ENCODE measurements at places on chromosomes 7 and 10. TPM values are rescaled to one million over a fixed set of nuclear protein-coding genes. Genes with fewer than 3 reads are reported as not detected.

DNA sequence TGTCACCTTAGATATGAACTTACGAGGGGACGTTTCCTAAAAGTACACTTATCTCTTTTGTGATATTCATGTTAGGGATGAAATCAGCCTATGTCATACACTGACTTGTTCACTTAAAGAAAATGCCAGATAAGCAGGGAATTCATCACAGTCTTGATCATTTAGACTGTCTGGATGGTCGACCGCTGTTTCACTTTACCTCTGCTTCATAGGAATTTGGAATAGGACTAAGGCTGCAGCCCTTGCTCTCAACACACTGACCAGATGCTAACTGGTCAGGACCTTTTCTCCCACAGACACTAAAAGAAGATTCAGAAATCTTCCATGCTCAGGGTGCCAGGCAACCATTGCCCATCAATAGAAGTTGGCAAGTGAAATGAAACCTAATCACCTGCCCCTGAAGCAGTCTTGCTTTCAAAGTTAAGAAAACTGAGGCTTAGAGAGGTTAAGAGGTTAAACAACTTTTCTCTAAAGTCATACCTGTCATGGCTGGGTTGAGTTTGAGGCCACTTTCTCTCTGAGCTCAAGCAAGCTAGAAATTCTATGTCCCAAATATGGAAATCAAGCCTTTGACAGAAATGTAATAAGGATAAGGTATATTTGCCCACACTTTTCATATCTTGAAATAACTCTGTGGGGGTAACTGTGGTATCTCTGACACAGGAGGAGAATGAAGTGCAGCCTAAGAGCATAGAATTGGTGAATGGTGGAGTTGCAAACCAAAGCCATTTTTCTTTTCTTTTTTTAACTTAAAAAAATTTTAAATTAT, 77.1 kb downstream of the MAP3K8 start:
- no peak overlapping the region for H3K4me3 ChIP-seq
- DNase-seq, result no peak
- H3K4me1 ChIP-seq, result peaks cover 22% of the 10 kb centered on the region
- H3K27me3 ChIP-seq, result no peaks in the 10 kb centered on the region

DNA sequence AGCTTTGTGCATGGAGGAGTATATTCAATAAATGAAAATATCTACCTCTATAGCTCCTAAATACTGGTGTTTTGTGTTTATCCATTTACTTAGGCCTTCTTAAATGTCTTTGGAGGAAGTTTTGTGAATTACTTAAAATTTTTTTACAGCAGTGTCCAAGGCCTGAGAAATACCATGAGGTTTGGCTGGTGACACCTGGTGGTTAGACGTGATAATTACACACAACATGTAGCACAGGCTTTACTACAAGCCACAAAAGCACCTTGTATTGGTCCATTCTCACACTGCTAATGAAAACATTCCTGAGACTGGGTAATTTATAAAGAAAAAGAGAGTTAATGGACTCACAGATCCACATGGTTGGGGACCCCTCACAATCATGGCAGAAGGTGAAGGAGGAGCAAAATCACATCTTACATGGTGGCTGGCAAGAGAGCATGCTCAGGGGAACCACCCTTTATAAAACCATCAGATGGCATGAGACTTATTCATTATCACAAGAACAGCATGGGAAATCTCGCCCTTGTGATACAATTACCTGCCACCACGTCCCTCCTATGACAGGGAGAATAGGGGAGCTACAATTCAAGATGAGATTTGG, 20.6 kb downstream of the HYAL4 start:
- H3K27ac ChIP-seq, result no peak overlapping the region
- peaks cover 22% of the 10 kb centered on the region for H3K4me1 ChIP-seq
- H3K4me3 ChIP-seq, result no peak overlapping the region
- H3K36me3 ChIP-seq, result no peaks in the 10 kb centered on the region
- H3K27me3 ChIP-seq, result no peaks in the 10 kb centered on the region
- DNase-seq, result peak; percentile 26

The TMEM236 gene
- 0.71 TPM for total RNA-seq

GRCh38 chr7:128833148-128833945, 3.1 kb downstream of the FLNC start:
- H3K4me1 ChIP-seq, result peaks cover 88% of the 10 kb centered on the region
- no peaks in the 10 kb centered on the region for H3K27me3 ChIP-seq
- H3K36me3 ChIP-seq, result no peaks in the 10 kb centered on the region
- peak overlapping the region; percentile 99 for H3K27ac ChIP-seq

GRCh38 chr7:99407872-99408378, 472 bp downstream of the PDAP1 start:
- H3K36me3 ChIP-seq, result peaks cover 47% of the 10 kb centered on the region
- H3K27ac ChIP-seq, result peak overlapping the region; percentile 97
- peaks cover 40% of the 10 kb centered on the region for H3K4me1 ChIP-seq
- peak; percentile 74 for DNase-seq

The EVX1 gene
- not detected for total RNA-seq

DNA sequence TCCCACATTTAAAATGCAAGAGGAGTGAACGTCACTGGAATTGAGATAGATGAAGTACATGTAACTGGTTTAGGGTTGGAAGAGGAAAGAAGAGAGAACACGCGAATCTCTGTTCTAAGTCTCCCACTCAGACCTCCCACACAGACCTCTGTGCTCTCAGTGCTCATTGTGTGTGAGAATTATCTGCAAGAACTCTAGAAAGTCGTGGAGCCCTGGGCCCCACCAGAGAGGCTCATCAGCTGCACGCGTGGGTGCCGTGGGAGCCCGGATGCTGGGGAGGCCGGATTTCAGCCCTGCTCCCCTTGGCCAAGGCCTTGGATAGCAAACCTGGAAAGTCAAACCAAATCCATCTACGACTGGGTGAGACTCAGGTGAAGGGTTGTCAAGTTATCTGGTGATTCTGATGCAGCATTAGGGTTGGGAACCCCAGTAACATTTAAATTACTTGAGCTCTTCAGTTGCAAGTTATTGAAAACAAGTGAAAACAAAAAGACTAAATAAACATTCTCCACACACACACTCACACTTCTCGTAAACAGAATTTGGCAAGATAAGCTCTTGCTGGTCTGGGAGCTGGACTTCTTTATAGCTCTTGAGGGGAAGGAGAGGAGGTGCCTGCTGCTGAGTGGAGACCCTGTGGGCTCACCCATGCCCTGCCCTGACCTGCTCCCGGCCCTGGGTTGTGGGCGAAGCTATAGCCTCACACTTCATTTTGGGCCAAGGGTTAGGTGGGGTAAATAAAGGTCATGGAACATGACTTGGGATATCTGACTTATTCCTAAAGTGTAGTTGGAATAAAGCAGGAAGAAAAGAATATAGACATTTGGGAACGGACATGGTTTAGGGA, 250.3 kb downstream of the ADARB2 start:
- no peaks in the 10 kb centered on the region for H3K36me3 ChIP-seq
- no peaks in the 10 kb centered on the region for H3K4me1 ChIP-seq
- no peaks in the 10 kb centered on the region for H3K27me3 ChIP-seq
- no peak overlapping the region for H3K4me3 ChIP-seq

- no peaks in the 10 kb centered on the region for H3K4me1 ChIP-seq
- H3K27ac ChIP-seq, result no peak overlapping the region
- DNase-seq, result no peak
- no peaks in the 10 kb centered on the region for H3K27me3 ChIP-seq
- no peaks in the 10 kb centered on the region for H3K36me3 ChIP-seq
- H3K4me3 ChIP-seq, result no peak overlapping the region
Observed at GRCh38 chr10:9296190-9296589, 1241.7 kb downstream of the GATA3 start.

- no peaks in the 10 kb centered on the region for H3K36me3 ChIP-seq
- peak overlapping the region; percentile 92 for H3K27ac ChIP-seq
- peaks cover 14% of the 10 kb centered on the region for H3K4me1 ChIP-seq
- peaks cover 5% of the 10 kb centered on the region for H3K27me3 ChIP-seq
- H3K4me3 ChIP-seq, result peak overlapping the region; percentile 95
Observed at GRCh38 chr7:96708872-96709271, 774 bp downstream of the SEM1 start.

The CYP2C8 gene
- 0.78 TPM for total RNA-seq

The FLNC gene
- 2,945 TPM for total RNA-seq

The SPDYE9 gene
- total RNA-seq, result not detected

- H3K4me3 ChIP-seq, result no peak overlapping the region
- no peaks in the 10 kb centered on the region for H3K27me3 ChIP-seq
- no peak overlapping the region for H3K27ac ChIP-seq
- no peaks in the 10 kb centered on the region for H3K4me1 ChIP-seq
- no peaks in the 10 kb centered on the region for H3K36me3 ChIP-seq
Observed at GRCh38 chr7:22292531-22292930, 64.4 kb downstream of the RAPGEF5 start.

The CPXM2 gene
- 4.1 TPM for total RNA-seq

The MMD2 gene
- total RNA-seq, result not detected

GRCh38 chr7:130299866-130300265, 6.9 kb downstream of the CPA4 start:
- H3K36me3 ChIP-seq, result no peaks in the 10 kb centered on the region
- H3K27me3 ChIP-seq, result no peaks in the 10 kb centered on the region
- DNase-seq, result no peak
- H3K27ac ChIP-seq, result no peak overlapping the region

DNA sequence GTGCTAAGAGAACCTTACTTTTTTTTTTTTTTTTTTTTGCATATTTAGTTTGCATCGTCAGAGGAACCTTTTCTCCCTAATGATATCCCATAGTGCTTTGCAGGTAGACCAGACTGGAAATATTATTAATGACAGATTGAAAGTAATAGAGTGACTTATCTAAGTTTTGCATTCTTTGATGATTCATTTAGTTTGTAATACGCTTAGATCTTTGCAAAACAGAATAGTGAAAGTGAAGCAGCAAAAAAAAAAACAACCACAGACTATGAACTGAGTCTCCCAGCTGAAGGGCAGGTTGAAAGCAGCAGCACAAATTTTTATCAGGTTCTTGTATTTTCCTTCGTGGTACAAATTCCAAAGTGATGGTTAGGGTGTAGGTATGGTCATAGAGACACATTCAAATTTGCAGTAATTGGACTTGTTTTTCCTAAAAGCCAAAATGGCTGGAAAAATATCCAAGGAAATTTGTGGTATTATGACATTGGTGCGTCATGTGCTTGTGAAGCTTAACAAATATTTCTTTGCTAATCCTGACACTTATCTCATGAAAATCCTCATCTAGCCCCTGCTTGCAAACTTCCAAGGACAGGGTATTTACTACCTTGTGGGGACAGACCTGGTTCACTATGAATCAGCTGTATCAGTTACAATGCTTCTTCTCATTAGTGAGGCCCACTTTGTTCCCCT, 81.8 kb upstream of the CREB5 start:
- no peak overlapping the region for H3K4me3 ChIP-seq
- no peaks in the 10 kb centered on the region for H3K4me1 ChIP-seq
- H3K36me3 ChIP-seq, result no peaks in the 10 kb centered on the region
- H3K27me3 ChIP-seq, result no peaks in the 10 kb centered on the region
- DNase-seq, result no peak

GRCh38 chr10:32142646-32143045, 86.4 kb upstream of the KIF5B start:
- H3K36me3 ChIP-seq, result no peaks in the 10 kb centered on the region
- peaks cover 4% of the 10 kb centered on the region for H3K4me1 ChIP-seq
- no peak for DNase-seq
- no peak overlapping the region for H3K27ac ChIP-seq
- no peak overlapping the region for H3K4me3 ChIP-seq

GRCh38 chr7:22782616-22783232, 39.9 kb downstream of the TOMM7 start:
- no peak overlapping the region for H3K27ac ChIP-seq
- peak; percentile 14 for DNase-seq
- H3K4me3 ChIP-seq, result no peak overlapping the region
- H3K27me3 ChIP-seq, result no peaks in the 10 kb centered on the region
- peaks cover 9% of the 10 kb centered on the region for H3K4me1 ChIP-seq
- H3K36me3 ChIP-seq, result no peaks in the 10 kb centered on the region

The SLIT1 gene
- total RNA-seq, result not detected

The CAV2 gene
- total RNA-seq, result 26.2 TPM

- DNase-seq, result peak; percentile 59
- no peaks in the 10 kb centered on the region for H3K27me3 ChIP-seq
- peak overlapping the region; percentile 94 for H3K27ac ChIP-seq
- H3K4me3 ChIP-seq, result peak overlapping the region; percentile 88
- peaks cover 31% of the 10 kb centered on the region for H3K4me1 ChIP-seq
- no peaks in the 10 kb centered on the region for H3K36me3 ChIP-seq
Observed at GRCh38 chr10:103917302-103918052, 507 bp downstream of the STN1 start.

DNA sequence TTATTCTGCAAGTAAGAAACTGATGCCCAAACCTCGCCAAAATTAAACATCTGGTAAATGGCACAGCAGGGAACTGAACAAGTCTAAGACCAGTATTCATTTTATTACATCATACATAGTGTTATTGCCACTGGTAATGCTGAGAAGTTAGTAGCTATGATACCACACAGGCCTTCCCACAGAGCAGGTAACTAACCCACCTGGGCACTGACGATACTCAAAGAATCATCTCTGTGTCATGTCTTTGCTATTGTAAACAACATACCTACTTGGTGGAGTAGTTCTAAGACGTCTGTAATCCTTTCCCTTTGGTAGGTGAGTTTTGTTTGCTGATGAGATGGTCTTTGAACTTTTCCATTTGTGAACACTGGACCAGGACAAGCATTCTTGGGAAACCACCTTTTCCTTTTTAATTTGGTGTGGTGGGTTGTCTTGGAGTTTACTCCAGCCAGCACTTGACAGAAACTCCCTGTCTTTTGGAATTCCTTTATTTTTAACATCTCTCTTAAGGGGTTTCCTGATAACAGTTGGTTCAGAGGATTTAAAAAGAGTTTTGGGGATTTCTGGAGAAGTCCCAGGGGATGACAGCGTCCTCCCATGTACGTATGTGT, 40.9 kb downstream of the PDSS1 start:
- H3K36me3 ChIP-seq, result no peaks in the 10 kb centered on the region
- no peaks in the 10 kb centered on the region for H3K27me3 ChIP-seq
- no peak overlapping the region for H3K27ac ChIP-seq
- no peaks in the 10 kb centered on the region for H3K4me1 ChIP-seq

The CYP3A4 gene
- total RNA-seq, result 2.2 TPM

The AGBL3 gene
- total RNA-seq, result 1.0 TPM

DNA sequence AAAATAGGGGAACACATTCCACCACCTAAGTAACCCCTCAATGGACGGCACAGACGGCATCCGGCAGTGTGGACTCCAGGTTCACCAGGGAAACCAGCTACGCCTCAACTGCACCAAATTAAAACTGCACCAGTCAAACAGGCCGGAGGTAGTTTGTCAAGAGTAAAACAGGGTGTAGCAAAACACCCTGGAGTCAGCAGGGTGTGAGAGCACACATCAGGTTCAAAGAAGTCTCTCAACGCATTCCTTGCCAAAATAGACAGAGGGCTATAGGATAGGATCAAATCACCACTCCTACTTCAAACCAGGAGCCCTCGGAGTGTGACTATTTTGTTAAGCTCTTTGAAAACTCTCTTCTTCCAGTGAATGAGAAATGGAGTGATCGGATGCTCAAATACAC, 135.9 kb downstream of the PARD3 start:
- H3K36me3 ChIP-seq, result no peaks in the 10 kb centered on the region
- H3K4me1 ChIP-seq, result peaks cover 9% of the 10 kb centered on the region
- no peak overlapping the region for H3K4me3 ChIP-seq
- no peaks in the 10 kb centered on the region for H3K27me3 ChIP-seq
- no peak for DNase-seq
